ENCODE measurements at places on chromosomes 4 and X. TPM values are rescaled to one million over a fixed set of nuclear protein-coding genes. Genes with fewer than 3 reads are reported as not detected.

DNA sequence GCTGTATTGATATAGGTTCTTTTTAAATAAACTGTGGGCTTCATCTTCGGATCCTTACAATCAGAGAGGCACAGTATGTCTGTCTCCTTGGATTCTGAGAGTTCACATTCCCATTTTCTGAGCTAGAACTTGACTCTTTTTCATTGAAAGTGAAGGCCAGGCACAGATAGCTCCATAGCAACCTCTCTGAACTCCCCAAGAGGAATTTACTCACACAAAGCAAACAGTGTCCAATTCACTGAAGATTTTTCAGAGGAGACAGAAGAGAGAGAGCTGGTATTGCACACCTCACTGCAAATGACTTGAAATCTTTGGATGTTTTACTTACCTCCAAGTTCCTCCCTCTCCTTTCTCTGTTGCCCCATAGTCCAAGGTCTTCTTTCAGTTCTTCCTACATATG, 130.9 kb upstream of the CASK start:
- no peak for DNase-seq

GRCh38 chr4:149048451-149049143, 606.4 kb upstream of the NR3C2 start:
- no peak for DNase-seq

- no peak for DNase-seq
These were observed 32.4 kb upstream of the RHOH start for GRCh38 chr4:40164459-40164858.

DNA sequence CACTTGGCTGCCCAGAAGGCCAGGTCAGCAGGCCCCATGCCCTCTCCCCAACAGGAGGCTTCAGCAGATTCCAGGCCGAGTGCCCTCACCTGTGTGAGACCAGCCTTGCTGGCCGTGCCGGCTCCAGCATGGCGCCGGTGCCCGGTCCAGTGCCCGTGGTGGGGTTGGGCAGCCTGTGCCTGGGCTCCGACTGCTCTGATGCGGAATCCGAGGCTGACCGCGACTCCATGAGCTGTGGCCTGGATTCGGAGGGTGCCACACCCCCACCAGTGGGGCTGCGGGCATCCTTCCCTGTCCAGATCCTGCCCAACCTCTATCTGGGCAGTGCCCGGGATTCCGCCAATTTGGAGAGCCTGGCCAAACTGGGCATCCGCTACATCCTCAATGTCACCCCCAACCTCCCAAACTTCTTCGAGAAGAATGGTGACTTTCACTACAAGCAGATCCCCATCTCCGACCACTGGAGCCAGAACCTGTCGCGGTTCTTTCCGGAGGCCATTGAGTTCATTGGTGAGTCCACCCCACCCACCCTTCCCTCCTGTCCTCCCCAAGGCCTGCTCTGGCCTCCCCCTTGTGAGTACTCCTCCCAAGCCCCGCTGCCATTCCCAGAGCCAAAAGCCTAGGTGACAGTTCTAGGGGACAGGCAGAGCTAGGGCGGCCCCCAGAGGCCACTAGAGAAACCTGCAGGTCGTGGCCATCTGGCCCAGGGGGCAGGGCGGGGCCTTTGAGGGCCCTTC, 2.3 kb downstream of the DUSP9 start:
- DNase-seq: peak; percentile 46

DNA sequence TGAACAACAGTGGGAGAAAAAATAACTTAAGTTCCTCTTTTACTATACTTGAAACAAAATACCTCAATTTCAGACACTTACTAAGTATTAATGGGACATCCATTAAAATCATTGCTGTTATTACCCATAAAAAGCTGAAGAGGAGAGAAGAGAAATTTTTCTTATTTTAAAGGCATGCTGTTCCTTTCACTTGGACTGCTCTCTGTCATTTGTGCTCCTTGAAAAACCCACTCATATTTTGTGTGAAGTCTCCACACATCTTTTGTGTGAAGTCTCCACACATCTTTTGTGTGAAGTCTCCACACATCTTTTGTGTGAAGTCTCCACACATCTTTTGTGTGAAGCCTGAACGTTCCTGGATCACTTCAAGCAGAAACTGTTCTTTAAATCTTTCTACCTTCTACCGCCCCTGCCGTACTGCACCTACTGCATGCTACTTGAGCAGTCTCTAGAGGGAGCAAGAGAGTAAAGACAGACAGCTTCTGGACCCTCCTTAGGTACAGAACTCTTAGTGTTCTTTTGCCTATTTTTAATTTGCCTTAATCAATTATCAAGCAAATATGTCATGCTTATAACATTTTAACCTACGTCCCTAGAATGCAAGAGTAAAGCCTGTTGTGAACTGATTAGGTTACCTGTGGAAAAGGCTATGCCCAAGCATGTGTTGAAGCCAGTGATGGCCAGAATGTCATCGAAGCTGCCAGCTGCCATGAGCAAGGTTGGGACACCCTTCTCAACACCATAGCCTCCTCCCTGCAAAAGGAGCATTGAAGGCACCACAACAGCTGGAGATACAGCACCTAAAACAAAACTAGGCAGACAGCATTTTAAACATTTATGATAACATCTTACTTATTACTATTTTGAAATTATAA, 27.1 kb upstream of the SLC9B1 start:
- peak; percentile 33 for DNase-seq

DNA sequence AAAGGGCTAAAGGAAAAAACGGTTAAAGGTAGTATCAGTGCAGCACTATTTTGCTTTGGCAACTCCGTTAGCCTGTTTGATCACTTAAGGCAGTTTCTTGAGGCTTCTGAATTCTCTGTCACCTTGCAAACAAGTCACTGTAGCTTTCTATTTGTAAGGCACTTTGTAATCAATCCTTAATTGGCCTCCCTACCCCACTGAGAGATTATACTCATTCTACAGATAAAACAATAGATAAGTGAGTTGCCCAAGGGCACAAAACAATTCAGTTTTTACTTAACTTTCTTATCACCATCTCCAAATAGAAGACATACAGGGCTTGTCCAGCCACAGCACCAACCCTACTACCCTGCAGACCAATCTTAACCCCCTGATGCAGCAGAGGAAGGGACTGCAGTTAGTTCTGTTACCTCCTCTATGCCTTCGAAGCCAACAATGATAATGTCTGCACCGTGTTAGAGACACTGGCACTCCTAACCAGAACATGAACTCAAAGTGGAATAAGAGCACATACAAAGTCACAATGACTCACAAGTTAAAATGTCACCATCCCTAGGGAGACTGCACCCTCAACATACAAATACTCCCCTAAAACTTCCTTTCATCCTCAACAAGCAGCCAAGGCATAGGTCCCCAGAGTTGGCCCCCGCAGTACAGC, 1.7 kb downstream of the TMEM185A start:
- DNase-seq: no peak

GRCh38 chr4:184810720-184811119, 15.0 kb downstream of the ACSL1 start:
- DNase-seq: no peak

- DNase-seq: peak; percentile 67
These were observed 2.7 kb upstream of the TIMP1 start for GRCh38 chrX:47579537-47579936.

GRCh38 chr4:113398441-113399143, 349.1 kb downstream of the ANK2 start:
- no peak for DNase-seq

- DNase-seq: no peak
These were observed 6.4 kb downstream of the SYP start for GRCh38 chrX:49193542-49193964.

- DNase-seq: no peak
These were observed 291.9 kb downstream of the FAM47A start for GRCh38 chrX:33840176-33840575.

- DNase-seq: no peak
These were observed 384.5 kb upstream of the TENM3 start for GRCh38 chr4:181858741-181859140.

DNA sequence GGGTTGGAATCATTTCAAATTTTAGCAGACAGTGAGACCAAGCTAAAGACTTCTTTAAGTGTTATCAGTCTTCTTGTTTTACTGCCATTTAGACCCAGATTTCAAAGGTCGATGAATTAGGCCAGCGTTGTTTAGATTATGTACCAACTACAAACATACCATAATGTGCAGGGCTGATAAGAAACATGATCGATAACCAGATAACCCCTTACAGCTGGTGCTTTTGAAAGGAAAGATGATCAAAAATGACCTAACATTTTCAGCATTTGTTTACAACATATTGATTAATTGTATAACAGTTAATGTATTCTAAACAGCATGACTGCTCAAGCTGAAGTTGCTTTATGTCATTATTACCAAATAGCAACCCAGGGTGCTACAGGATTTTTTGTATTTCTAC, 400.4 kb upstream of the FAM241A start:
- DNase-seq: no peak

DNA sequence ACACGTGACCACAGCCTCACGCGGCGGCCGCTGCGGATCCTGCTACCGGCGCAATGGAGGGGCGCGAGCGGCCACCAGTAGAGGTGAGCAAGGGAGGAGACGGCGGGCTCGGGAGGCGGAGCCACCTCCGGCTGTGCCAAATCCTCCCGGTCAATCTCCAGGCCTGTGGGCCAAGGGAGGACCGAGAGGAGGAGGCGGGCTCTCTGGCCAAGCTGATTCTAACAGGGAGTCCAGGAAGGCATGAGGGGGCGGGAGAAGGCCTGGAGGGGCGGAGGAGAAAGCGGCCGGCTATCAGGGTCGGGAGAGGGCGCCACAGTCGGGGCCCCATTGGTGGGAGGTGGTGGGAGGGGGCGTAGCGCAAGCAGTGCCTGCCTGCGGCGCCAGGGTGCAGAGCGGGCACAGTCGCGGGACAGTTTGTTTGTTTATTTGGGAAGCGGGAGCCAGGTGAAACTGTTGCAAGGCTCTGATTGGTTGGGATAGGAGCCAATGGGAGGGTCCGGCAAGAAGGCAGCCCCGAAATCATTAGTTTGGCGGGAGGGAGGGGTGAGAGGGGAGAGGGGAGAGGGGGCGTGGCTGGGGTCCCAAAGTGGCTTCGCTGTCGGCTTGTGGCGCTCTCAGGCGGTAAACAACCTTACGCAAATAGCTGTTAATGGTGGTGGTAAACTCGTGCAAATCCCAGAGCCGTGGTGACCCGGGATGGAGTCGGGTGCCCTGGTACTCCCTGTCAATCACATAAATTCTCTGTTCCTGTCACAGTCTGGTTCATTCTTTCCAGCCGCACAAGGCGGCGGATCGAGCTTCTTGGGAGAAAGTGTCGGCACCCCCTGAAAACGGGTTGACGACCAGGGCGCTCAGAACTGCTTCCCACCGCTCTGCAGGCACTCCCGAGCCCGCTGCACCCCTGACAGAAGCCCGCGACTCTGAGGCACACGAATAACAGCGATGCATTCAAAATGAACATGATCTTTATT, at the start of gene IRS4:
IRS4 (minus strand) TSS at position 55 of the 971 bp plus-strand sequence.
- no peak for DNase-seq

DNA sequence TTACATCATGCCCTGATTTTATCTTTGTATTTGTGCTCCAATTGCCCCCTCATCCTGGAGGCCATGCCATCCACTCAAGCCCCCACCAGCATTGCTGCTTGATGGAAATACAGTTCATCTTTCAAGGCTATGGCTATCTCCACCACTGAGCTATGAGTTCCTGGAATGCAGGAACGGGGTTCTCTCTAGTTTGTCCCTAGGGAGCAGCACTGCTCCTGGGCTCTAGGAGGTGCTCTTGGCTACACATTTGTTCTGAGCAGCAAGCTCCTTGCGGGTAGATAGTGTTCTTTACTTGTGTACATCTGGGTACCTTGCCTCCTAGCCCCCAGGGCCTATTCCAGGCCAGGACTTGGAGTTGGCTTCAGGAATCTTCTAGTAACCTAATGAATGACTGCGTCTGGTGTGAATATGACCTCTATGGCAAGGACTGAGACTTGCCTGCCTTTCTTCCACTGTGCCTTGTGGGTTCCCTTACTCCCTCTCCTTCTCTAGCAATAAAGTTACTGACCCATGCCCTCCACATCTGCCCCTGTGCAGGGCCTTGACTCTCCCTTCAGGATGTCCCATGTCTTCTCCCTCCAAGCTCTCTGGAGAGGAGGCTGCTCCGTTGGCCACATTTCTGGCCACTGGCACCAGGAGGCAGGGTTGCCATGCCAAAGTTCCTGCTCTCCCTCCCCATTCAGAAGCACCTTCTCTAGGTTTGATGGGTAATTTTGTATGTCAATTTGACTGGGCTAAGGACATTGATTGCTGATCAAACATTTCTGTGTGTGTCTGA, 7.6 kb downstream of the CITED1 start:
- DNase-seq: no peak

- DNase-seq: no peak
These were observed 419.6 kb upstream of the LCORL start for GRCh38 chr4:18441203-18441590.

- no peak for DNase-seq
These were observed 144.8 kb upstream of the UNC5C start for GRCh38 chr4:95693594-95693993.

DNA sequence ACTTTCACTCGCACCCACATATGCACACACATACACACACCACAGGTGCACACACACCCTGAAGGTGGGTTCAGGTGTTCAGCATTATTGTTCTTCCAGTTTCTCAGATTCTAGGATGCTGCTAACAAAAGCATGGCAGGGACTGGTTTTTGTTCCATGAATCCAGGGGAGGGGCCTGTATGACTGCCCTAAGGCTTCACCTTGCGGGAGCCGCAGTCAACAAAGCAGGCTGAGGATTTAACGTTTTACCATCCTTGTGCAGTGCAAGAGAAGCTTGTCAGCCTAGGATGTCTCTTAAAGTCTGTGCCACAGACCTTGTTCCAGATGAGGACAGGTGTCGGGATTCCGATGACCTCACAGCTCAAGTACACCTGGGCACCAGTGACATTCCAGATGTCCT, 61.8 kb downstream of the POLR2B start:
- no peak for DNase-seq

DNA sequence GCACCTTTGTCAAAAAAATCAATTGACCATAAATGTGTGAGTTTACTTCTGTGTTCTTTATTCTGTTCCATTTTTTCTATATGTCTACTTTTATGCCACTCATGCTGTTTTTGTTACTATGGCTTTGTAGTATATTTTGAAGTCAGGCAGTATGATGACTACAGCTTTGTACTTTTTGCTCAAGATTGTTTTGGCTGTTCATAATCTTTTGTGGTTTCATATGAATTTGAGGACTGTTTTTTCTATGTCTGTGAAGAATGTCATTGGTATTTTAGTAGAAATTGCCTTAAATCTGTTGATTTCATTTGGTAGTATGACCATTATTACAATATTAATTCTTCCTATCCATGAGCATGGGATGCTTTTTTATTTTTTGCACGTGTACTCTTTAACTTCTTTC, 346.8 kb downstream of the PPP3CA start:
- no peak for DNase-seq

KIF4A gene
- total RNA-seq: 26.4 TPM

CXCL5 gene
- total RNA-seq: not detected

SMARCA5 gene
- total RNA-seq: 52.6 TPM

IDUA gene
- total RNA-seq: 11.8 TPM

DUSP21 gene
- total RNA-seq: not detected

GABRG1 gene
- not detected for total RNA-seq

NIPAL1 gene
- total RNA-seq: 1.6 TPM

MAMLD1 gene
- 3.4 TPM for total RNA-seq

UFSP2 gene
- total RNA-seq: 35.9 TPM

MAGEA4 gene
- not detected for total RNA-seq

TREX2 gene
- total RNA-seq: 2.8 TPM

Measured in activated T-cell treated with anti-CD3 and anti-CD28 coated beads, Interleukin-2, amount 50 U/mL, for 72 hours (primary cell).